ENCODE measurements at places on chromosomes 6 and 20.

DNA sequence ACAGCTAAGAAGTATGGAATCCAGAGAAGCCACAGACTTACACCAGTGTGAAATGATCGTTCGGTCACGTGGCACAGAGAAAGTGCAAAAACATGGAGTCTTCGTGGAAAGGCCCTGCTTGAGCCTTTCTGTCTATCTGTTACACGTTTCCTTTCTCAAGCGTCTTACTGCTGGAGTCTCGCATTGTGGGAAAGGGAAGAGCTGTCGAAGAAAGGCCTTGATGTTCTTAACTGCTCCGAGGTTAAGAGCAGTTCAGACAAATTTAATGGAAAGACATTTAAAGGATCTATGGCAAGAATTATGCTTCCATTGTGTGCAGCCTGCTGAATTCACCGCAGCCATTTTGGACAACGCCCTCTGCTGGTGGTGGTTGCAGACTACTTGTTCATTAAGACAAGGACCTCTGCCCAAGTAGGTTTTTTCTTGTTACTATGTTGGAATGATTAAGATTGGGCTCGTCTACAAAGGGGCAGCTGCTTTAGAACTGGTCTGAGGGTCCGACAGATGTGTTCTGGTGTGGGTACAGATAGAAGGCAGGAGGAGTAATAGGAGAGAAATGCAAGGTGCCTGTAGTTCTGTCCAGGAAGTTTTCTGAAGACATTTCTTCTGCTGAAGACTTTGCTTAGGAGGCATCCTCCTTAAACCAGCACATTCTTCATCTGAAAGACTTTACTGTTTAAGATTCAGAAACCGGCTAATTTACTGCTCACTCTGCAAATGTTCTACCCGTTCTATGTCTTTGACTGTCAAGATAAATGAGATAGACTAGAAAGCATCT, 24.7 kb upstream of the CCN6 start:
- peak; percentile 80 for DNase-seq

GRCh38 chr6:40477246-40478126, 109.7 kb downstream of the LRFN2 start:
- no peak for DNase-seq

DNA sequence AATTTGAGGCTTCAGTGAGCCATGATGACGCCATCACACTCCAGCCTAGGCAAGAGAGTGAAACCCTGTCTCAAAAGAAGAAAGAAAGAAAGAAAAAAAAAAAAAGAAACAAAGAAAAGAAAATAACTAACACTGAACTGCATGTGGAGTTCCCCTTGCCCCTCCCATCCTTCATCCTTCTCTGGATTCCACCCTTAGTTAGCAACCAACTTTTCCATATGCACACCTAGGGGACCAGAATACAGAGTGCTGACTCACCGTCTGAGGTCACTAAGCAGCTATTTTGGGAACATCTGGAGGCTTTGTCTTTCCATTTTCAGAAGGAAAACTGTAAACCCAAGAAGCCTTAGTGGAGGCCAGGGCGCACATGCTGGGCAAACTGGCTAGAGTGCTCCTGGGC, 257.4 kb downstream of the MAFB start:
- DNase-seq: no peak

- no peak for DNase-seq
Measured at GRCh38 chr20:36148439-36148838, 6.1 kb upstream of the EPB41L1 start.

DNA sequence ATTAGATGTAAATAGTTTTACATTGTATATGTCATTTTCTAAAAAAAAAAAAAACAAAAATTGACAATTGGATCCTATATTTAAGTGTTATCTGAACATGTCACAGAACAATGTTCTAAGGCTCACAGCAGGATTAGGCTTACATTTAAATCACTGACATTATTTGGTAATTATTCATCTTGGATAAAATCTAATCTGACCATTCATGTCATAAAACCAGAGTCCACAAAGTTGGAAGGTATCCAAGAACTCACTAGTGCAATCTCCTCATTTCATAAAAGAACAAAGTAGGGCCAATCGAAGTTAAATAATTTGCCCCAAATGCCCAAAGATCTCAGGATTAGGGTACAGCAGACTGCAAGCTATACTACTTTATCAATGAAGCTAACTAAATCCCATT, 73.0 kb downstream of the PDSS2 start:
- no peak for DNase-seq

DNA sequence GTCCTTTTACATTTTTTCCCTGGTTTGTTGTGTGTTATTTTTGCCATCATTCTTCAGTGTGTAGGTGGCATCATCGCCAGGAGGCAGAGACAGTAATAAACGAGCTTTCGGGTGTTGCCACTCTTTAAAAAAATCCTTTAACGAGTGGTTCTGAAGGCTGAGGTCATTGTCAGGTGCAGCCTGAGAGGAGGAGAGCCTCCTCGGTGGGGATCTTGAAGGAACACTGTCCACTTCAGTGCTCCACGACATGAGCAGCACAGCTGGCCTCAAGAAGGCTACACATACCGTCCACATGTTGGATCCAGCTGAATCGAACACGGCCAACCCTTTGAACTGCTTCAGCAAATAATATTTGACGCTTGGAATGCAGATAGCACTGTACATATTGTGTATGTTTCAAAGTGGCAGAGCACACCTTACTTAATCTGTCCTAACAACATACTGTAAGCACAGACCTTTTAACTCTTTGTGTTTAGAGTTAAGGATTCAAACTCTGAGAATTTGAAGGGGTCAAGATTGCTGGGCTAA, 48.0 kb upstream of the FOXQ1 start:
- DNase-seq: no peak

DNA sequence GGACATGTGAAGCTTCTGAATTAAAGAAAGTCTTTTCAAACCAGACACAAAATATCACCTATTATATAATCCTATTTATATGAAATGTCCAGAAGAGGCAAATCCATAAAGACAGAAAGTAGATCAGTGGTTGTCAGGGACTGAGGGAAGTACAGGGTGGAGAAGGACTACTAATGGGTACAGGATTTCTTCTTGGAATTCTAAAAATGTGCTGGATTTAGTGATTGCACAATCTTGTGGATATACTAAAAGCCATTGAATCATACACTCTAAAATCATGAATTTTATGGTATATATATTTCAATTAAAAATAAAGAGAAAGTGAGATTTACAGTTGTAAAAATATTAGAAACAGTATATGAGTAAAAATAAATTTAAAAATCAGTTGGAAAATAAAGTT, 18.7 kb upstream of the MC3R start:
- DNase-seq: no peak

DNA sequence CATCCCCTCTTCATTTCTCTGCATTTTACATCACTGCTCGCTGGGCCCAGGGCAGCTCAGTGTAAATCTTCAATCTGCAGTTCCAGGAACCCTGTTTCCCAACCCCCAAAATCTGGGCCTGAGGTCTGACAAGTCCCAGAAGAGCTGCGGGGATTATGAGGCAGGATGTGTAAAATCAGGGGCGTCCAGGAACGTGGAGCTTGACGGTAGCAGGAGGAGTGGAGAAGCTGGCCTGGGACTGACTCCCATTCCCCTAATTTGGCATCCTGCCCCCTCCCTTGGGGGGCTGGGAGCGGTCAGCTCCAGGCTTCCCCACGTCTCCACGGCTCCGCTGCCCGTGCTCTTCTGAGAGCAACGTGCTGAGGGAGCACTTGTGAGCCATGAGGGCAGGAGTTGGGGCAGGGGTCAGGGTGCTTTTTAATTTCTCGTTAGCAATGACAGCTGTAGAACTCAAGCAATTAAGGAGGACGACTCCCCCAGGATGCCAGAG, 23.4 kb upstream of the VEGFA start:
- no peak for DNase-seq

- DNase-seq: no peak
Measured at GRCh38 chr6:42095094-42095493, 44.8 kb downstream of the TAF8 start.

GRCh38 chr6:144194293-144194810, 44.0 kb downstream of the STX11 start:
- DNase-seq: no peak

GRCh38 chr20:41894255-41894963, 276.2 kb upstream of the CHD6 start:
- no peak for DNase-seq

GRCh38 chr20:9971746-9972145, 63.0 kb upstream of the ANKEF1 start:
- DNase-seq: no peak

- no peak for DNase-seq
Measured at GRCh38 chr6:42350911-42351310, 100.8 kb downstream of the TRERF1 start.

- DNase-seq: no peak
Measured at GRCh38 chr6:110389689-110390382, 25.5 kb downstream of the DDO start.

DNA sequence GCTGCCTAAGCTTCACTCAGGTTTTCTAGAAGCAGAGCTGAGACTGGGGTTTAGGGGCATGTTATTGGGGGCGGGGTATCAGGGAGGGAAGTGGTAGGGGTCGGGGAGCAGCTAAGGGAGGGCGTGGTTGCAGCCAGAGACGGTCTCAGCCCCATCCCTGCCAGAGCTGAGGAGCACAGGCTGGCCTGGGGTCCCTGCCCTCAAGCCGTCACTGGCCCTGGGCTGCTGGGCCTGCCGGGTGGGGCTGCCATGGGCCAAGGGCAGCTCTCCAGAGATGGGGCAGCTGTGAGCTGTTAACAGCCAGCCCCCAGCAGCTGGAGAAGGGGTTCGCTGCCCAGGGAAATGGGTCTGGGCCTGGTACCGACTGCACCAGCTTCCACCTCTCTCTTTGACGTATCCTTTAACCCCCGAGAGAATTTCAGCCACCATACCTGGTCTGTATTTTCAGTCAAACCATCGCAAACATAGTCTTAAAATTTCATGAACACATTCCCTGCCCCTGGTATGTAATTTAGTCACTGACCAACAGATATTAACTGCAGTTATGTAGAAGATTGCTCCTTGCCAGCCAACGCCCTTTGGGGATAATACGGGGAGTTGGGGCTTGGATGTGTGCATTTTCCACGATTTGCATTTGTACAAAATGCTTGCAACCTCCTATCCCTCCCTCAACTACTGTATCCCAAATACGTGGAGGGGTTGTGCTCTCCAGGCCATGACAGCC, 253.4 kb downstream of the TAF4 start:
- DNase-seq: no peak

- peak; percentile 81 for DNase-seq
Measured at GRCh38 chr6:134544737-134545136, 226.8 kb upstream of the SGK1 start.

GRCh38 chr6:160837146-160837545, 135.1 kb downstream of the PLG start:
- DNase-seq: no peak

- no peak for DNase-seq
Measured at GRCh38 chr6:150651808-150652470, 52.3 kb downstream of the PLEKHG1 start.

DNA sequence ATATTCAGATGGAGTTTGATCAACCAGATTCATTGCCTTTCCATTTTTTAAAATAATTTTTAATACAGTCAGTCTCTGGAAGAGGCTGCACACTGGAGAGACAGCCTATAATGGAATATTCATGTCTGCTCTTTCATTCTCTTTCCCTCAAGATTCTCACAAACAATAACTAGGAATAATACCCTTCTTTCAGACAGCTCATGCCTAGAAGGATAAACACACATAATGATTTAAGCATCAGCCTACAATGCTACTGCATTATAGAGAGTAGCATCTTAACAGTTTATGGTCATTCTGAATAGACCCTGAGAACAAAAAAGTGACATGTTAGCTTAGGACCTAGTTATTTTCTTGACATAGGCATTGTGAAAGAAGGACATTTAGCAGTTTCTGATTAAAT, 1692.3 kb downstream of the GRIK2 start:
- no peak for DNase-seq

GRCh38 chr6:152173957-152174356, 366.5 kb downstream of the ESR1 start:
- DNase-seq: no peak

GRCh38 chr6:2939315-2940009, 31.9 kb downstream of the SERPINB6 start:
- DNase-seq: no peak

DNA sequence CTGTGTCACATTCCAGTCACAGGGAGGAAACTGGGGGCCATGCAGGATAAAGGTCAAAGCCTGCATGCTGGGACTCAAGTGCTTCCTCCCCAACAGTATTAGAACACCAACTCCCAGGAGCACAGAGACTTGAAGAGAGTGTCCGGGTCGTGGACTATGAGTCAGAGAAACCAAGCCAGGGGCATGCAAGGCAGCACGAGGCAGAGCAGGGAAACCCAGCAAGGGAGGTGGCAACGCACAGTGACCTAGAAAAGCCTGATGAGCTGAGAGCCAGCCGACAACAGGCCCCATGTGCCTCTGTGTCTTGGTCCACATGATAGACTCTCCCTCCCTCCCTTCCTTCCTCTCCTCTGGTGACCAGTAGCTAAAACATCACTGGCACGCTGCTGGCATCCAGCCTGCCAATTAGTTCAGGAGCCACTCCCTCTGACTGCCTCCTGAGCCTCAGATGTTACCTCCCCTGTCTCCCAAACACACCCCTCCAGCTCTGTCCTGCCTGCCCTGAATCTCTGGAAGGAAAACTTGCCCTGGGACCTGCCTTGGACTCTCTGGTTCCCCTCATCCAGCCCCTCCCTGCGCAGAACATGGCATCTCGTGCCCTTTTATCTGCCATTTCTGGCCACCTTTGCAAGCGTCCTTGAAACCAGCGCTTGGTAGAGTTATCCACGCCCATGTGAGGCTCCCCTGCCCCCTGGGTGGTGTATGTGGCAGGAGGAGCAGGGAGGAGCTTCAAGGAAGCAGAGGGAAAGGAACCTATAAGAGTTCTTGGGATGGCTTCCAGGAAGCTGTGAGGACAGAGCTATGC, 16.2 kb upstream of the RNF39 start:
- peak; percentile 83 for DNase-seq

DNA sequence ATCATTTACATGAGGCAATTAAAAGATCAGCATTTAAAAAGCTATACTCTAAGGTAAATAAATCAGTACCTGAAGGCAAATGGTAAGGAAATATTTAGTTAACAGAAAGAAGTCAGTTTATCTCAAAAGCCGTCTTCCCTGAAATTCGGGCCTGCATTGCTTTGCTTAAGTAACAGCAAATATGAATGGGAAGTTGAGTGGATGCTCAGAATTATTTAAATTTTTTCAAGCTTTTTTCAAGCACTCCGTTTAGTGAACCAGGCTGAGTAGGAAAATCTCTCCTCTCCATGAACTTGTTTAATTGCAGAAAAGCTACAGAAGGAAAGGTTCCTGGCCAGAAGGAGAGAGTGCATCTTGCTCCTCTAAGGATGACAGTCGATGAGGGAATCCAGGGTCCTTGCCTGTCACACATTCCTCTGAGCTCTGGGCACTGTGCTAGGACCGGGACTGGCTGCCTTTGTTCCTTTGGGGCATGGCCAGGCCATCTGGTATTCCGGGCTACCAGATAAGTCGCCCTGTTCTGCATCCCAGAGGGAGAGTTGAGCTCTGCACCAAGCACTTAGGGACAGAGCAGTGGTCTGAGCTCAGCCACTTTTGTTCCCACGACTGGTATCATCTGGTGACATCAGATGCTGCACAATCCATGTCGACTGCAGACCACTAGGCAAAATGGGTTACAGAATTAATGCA, 77.6 kb downstream of the RIN2 start:
- no peak for DNase-seq

GRCh38 chr20:34389206-34389953, 26.3 kb downstream of the ITCH start:
- DNase-seq: no peak
